ENCODE measurements at places on chromosomes 13 and 19. TPM values are rescaled to one million over a fixed set of nuclear protein-coding genes. Genes with fewer than 3 reads are reported as not detected.

The ZNF417 gene
- 10.8 TPM for total RNA-seq

DNA sequence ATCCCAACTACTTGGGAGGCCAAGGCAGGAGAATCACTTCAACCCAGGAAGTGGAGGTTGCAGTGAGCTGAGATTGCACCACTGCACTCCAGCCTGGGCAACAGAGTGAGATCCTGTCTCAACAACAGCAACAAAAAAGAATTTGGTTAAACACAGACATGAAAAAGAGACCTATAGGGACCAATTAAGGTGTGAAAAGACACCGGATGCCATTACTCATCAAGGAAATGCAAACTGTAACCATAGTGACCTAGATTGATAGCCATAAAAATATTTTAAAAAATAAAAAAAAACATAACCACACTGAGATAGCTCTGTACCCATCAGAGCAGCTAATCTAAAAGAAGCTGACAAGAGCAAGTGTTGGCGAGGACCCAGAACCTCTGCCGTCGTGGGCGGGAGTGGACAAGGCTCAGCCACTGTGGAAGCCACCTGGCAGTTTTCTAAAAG lies 37.1 kb upstream of the ISYNA1 start:
- DNase-seq: no peak

- peak; percentile 86 for DNase-seq
These were observed at the start of gene APLP1 for GRCh38 chr19:35868172-35868822. TSS of gene APLP1 (plus strand) at chr19:35868574. CDS start at chr19:35868637, 63 bp downstream.

DNA sequence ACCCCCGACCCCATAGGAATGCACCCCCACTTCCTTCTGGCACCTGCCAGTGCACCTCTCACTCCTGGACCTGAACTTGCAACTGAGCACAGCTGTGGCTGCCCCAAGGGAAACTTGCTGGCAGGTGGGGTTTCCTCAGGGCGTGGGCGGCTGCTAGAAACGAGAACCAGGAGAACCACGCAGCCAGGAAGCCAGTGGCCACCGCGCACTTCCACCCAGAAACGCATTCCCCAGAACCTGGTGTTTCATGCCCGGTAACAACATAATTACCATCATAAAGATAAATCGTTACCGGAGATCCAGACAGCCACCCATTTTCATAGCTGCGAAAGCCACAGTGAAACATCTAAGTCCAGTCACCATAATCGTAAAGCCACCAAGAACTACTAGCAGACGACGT lies 75.2 kb upstream of the C13orf46 start:
- no peak for DNase-seq

- DNase-seq: no peak
These were observed 39.2 kb upstream of the TNFAIP8L1 start for GRCh38 chr19:4600082-4600481.

DNA sequence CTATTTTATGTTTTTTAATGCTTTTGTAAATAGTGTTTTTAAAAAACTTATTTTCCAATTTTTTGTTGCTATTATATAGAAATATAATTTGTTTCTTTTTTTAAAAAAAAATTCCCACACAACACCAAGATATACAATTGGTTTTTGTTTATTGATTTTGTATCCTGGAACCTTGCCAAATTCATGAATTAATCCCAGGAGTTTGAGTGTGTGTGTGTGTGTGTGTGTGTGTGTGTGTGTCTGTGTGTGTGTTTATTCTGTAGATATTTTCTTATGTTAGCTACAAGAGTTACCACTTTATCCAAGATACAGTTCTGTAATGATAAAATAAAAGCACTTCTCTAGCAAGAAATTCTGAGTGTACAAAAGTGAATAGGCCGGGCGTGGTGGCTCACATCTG lies 7.6 kb downstream of the TPRX1 start:
- no peak for DNase-seq

- no peak for DNase-seq
These were observed 371.1 kb downstream of the PCDH9 start for GRCh38 chr13:66859078-66859477.

DNA sequence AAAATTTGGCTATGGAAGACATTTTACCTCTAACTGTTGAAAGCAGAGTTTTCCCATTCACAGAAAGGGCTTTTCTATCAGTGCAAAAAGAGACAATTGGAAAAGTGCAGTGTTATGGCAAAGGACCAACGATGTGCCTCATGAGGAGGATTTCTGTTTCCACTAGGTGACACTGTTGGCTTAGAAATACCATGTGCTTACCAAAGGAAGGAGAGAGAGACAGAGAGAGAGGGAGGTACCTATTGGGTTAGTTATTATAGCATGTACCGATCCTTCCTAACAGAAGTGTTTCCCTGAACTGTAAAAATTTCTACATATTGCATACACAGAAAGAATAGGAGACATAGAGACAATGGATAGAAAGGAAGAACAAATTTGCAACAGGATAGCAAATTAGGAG lies 23.9 kb upstream of the PSG4 start:
- no peak for DNase-seq

DNA sequence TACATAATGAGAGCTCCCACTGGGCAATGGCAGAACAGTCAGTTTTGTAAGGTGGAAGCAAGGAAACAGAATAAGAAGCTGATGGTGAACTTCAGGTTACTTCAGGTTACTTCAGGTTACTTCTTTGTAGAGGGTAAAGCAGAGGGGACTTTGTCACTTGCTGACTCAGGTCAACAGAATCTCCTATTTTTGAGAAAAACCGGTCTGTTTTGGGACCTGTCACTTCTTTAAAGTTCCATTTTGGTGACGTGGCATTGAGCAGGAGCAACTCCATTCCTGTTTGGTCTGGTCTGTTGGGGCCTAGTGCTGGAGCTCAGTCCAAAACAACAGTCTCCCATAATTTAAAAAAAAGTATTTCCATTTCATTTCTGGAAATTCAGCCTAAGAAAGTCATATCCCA lies 29.7 kb downstream of the ATP11A start:
- DNase-seq: no peak

DNA sequence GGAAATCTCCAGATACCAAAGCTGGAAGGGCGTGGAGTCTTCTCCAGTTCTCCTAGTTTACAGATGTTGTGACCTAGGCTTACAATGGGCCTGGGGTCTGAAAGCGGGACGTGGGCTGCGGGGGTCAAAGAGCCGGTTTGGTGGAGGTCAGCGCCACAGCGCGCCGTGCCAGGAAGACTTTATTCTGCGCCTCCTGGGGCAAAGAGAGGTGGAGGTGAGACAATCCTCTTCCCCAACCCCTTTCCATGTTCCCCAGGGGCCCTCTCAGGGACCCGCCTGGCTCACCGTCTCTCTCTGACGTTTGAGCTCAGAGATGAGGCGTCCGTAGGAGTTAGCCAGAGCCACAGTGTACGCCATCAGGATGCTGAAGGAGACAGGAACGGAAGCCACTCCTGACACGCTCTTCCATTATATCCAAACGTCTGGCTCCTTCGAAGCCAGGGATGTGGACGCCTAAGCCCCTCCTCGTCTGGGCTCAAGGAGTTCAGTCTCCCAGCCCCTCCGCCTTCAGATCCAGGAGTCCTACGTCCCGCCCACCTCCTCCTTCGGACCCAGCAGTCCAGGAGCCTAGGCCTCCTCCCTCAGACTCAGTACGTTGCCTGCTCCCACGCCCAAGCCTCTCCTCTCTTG lies 776 bp upstream of the LENG1 start:
- no peak for DNase-seq

DNA sequence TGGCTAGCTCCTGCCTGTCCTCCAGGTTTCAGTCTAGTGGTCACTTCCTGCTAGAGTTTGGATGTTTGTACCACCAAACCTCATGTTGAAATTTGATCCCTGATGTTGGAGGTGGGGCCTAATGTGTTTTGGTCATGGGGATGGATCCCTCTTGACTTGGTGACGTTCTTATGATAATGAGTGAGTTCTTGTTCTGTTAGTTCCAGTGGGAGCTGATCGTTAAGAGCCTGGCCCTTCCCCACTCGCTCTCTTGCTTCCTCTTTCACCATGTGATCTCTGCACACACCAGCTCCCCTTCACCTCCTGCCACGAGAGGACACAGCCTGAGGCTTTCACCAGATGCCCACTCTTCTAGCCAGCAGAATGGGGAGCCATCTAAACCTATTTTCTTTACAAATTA lies 86.8 kb upstream of the SCEL start:
- no peak for DNase-seq

All from cardiac septum (tissue), 1 donor.